IMR-90 (cell line): ENCODE measurements at places on chromosomes 5 and 9. TPM values are rescaled to one million over a fixed set of nuclear protein-coding genes. Genes with fewer than 3 reads are reported as not detected.

GRCh38 chr5:172144291-172144815, 43.7 kb downstream of the STK10 start:
- DNase-seq: peak; percentile 41

DNA sequence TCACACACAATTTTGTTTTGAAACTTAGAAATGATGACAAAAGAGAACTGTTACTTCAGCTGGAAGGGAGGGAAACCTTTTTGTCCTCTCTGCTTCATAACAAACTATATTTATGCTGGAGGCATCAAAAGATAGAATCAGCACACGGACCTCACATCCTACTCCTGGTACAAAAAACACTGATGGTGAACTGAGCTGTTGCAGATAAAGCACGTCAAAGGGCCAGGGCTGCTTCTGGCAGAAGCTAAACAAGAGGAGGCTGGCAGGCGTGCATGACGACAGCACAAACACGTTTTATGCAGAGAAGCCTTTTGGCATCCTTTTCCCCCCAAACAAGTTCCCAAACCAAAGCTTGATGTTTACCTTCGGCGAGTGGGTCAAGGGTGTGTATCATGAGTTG, 169.6 kb downstream of the SLC24A2 start:
- no peak for DNase-seq

- no peak for DNase-seq
Measured at GRCh38 chr5:118321081-118321480, 667.3 kb downstream of the DTWD2 start.

Gene CMBL
- 5.0 and 5.8 TPM in 2 replicates for total RNA-seq

Gene RLN1
- not detected in 2 replicates for total RNA-seq
